ENCODE measurements at places on chromosomes 2 and 18. TPM values are rescaled to one million over a fixed set of nuclear protein-coding genes. Genes with fewer than 3 reads are reported as not detected.

IGFBP5 gene
- 0.61 TPM for total RNA-seq

SLC23A3 gene
- total RNA-seq, result 1.2 TPM

DNA sequence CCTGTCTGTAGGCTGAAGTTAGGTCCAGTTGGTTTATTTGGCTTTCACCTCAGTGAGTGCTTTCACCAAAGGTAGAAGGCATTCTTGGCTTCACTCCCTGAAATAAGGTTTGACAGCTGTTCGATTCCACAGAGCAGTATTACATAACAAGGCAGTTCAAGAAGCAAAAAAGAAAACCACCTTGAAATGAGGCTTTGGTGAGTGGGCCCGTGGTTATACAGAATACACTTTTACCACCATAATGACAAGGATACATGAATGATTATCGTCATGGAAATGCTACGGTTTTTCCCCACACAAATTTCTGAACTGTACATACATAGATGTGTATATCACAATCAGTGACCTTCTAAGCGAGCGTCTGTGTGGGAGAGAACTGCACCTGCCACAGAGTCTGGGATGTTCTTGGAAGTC, 80.0 kb upstream of the CHRNA1 start:
- no peaks in the 10 kb centered on the region for H3K36me3 ChIP-seq
- no peak for DNase-seq
- H3K4me3 ChIP-seq, result no peak overlapping the region
- H3K4me1 ChIP-seq, result peaks cover 4% of the 10 kb centered on the region

DNA sequence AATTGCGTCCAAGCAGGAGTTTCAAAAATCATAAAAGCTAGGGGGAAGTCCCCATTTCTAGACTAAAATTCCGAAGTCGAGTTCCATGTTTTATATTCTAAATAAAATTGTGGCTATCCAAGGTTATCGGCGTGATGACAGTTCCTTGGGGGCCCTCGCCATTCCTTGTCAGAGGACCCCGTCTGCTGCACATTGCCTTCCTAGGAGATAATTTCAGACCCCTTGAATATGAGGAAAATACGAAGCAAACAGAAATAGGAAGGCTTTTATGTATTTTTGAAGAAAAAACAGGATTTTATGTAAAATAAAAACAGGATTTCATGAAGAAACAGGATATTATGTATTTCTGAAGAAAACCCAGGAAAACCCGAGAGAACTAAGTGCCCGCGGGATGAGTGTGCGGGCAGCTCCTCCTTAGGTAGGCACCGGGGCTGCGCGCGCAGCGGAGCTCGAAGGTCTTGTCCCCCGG, 465 bp upstream of the PLEKHA3 start:
- H3K4me3 ChIP-seq, result peak overlapping the region; percentile 97
- no peaks in the 10 kb centered on the region for H3K27me3 ChIP-seq
- H3K36me3 ChIP-seq, result no peaks in the 10 kb centered on the region
- H3K4me1 ChIP-seq, result peaks cover 3% of the 10 kb centered on the region

- H3K36me3 ChIP-seq, result peaks cover 13% of the 10 kb centered on the region
- H3K4me1 ChIP-seq, result peaks cover 5% of the 10 kb centered on the region
- H3K4me3 ChIP-seq, result no peak overlapping the region
- no peak overlapping the region for H3K27ac ChIP-seq
- no peaks in the 10 kb centered on the region for H3K27me3 ChIP-seq
These were observed 242.1 kb upstream of the RND3 start for GRCh38 chr2:150729495-150729955.

- no peaks in the 10 kb centered on the region for H3K27me3 ChIP-seq
- 0 out of 3 replicates have a peak, but pooled peaks cover 2% of the 10 kb centered on the region for H3K36me3 ChIP-seq
- peak overlapping the region; percentile 48 for H3K27ac ChIP-seq
- peak overlapping the region; percentile 67 for H3K4me3 ChIP-seq
- no peak for DNase-seq
These were observed 300.9 kb upstream of the FBXO11 start for GRCh38 chr2:48207201-48207641.
